ENCODE measurements at places on chromosomes 2 and 18.

- DNase-seq: peak; percentile 52
Observed at GRCh38 chr2:1755436-1756191, 11.3 kb upstream of the PXDN start.

DNA sequence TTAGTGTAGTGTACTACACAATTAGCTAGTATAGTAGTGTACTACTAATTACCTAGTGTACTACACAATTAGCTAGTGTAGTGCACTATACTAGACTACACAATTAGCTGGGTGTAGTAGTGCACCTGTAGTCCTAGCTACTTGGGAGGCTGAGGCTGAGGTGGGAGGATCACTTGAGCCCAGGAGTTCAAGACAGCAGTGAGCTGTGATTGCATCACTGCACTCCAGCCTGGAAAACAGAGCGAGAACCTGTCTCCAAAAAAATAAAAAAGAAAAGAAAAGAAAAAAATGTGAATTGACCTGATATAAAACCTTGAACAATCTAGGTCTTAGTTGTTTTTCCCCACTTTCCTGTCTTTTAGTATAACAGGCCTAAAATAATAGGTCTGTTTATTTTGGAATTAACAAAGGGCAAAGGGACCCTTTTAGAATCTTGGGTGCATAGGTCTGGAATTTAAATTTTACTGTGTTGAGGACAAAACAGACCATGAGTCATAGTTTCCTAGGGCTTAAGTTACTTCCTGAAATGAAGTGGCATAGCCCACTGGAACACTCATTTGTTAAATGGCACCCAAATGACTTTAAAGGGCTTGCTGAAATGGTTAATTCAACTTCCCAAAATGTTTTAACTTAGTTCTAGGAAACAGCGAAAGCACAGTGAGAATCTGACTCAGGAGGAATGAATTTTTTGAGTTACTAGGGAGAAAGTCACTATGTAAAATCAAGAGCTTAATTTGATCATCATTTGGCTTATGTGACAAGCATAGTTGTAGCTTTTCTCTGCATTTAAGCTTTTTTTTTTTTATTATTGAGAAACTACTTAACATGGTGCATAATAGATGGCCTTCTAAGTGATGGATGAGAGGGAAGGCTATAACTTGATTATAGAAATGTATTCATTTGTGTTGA, 50.7 kb upstream of the ARL5A start:
- DNase-seq: no peak

DNA sequence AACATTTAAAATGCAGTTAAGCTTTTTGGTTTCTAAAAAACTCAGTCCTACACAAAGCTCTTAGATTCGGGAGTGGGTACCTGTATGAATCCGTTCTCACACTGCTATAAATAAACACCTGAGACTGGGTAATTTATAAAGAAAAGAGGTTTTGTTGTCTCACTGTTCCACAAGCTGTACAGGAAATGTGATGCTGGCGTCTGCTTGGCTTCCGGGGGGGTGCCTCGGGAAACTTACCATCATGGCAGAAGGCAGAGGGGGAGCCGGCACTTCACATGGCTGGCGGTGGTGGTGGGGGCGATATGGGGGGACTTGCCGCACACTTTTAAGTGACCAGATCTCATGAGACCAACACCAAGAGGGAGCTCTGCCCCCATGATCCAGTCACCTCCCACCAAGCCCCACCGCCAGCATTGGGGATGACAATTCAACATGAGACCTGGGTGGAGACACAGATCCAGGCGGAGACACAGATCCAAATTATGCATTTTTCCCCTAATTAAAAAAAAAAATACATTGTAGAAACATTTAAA, 222.5 kb downstream of the GBX2 start:
- no peak for DNase-seq

- DNase-seq: no peak
Observed at GRCh38 chr18:74944676-74945075, 264.3 kb downstream of the PTGR3 start.

GRCh38 chr2:187874786-187875185, 320.6 kb upstream of the TFPI start:
- DNase-seq: no peak
